ENCODE measurements at places on chromosomes 2 and 18.

GRCh38 chr2:160377204-160377995 lies 116.2 kb downstream of the RBMS1 start:
- DNase-seq: no peak

DNA sequence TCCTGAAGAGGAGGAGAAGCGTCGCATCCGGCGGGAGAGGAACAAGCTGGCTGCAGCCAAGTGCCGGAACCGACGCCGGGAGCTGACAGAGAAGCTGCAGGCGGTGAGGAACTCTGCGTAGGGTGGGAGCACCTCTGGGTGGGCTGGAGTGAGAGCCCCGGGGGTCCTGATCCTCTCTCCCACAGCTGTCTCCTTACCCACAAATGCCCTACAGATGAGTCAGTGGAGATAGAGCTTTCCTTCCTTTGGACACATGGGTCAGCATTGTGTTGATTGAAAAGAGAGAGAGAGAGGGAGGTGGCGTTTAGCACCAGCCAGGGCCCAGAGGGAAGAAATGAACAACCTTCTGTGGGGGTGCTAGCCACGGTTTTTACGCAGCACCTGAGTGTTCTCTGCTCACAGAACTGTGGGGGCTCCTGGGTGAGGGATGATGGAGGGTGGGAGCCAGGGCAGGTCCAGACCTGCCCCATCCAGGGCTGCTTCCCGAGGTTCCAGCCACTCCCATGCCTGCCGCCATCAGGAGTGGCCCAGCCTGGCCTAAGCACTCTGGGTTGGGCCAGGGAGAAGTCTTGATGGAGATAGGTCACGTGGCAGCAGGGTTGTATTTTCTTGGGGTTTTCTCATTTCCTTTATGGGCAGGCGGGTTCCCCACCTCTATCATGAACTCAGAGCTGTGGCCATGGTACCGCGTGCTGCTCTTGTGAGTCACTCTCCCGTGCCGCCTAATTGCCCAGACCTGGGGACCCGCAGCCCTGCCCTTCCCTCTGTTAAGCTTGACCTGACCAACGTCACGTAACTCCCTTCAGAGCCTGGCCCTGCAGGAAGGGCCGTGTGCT lies 16.3 kb downstream of the FOSL2 start:
- DNase-seq: no peak

DNA sequence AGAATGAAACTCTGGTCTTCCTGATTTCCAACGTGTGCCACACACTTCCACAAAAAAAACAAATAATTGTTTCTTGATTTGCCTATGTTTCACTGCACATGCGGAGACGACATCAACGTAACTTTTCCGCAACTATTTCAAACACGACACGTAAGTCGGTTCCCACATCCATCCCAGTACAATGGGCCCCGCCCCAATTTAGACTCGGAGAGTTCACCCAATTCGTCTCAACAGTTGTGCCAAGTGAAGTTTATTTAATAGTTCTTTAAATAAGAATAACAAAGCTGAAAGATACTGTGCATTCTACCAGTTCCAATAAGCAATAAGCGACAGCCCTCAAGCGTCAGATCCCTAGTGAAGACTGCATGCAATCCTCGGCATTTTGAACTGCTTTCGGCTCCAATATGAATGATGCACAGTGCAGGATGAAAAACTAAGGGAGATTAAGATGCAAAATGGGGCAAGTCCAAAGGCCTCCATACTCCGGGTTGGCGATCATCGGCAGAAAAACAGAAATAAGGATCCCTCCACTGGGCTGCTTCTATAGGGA lies 664 bp downstream of the CCT4 start:
- DNase-seq: no peak

GRCh38 chr2:231364961-231365810 lies 30.3 kb upstream of the B3GNT7 start:
- peak; percentile 45 for DNase-seq

DNA sequence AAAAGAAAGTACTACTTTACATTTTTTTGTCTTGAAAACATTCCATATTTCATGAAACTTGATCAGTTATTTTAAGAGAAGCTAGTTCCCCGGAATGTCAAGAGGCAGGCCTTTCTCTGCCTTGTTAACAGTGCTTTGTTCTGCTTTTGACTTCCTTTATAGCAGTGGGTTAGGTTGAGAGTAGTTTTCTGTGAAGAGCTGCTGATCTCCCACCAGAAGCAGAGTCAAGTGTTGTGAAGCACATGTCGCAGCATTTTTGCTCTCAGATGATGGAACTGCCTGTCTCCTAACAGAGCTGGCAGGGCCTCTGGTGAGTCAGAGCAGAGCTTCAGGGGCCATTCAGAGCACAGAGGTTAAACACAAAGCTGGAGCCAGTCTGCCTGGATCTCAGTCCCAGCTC lies 871.8 kb downstream of the SLC4A3 start:
- DNase-seq: no peak

- DNase-seq: no peak
Measured at GRCh38 chr2:233668605-233669260, 3.0 kb upstream of the UGT1A9 start.

GRCh38 chr18:33161131-33161530 lies 279.4 kb downstream of the CCDC178 start:
- no peak for DNase-seq

GRCh38 chr2:141534666-141535362 lies 596.0 kb downstream of the LRP1B start:
- DNase-seq: no peak

- DNase-seq: no peak
Measured at GRCh38 chr18:9516437-9517064, 41.2 kb downstream of the RALBP1 start.

DNA sequence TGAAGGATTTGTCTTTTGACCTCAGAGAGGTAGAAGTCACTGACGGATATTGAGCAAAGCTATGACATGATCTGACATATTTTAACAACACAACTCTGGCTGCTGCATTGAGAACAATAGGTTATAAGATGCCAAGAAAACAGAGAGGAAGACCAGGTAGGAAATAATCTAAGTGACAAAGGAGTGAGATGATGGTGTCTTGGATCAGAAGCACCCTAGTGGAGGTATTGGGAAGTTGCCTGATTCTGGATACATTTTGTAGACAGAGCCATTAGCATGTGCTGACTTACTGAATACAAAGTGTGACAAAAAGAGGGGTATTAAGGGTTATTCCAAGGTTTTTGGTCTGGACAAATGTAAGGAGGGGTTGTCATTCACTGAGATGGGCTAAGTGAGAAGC lies 1438.1 kb downstream of the DPP10 start:
- no peak for DNase-seq

DNA sequence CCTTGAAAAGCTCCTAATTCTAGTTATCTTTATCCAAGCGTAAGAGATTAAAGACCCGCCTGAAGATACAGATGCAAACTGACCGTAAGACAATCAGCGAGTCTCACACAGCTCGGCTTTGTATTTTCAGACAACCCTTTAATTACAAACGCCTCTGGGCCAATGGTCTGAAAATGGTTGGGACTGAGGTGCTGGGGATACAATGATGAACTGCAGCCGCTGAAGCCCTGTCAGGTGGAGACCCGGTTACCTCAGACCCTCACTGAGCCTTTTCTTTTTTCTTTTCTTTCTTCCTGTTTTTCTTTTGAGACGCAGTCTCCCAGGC lies 715 bp upstream of the CFAP36 start:
- no peak for DNase-seq

GRCh38 chr18:79471046-79471445 lies 75.3 kb downstream of the NFATC1 start:
- DNase-seq: no peak

GRCh38 chr2:198695879-198696278 lies 761.9 kb downstream of the SATB2 start:
- DNase-seq: no peak

DNA sequence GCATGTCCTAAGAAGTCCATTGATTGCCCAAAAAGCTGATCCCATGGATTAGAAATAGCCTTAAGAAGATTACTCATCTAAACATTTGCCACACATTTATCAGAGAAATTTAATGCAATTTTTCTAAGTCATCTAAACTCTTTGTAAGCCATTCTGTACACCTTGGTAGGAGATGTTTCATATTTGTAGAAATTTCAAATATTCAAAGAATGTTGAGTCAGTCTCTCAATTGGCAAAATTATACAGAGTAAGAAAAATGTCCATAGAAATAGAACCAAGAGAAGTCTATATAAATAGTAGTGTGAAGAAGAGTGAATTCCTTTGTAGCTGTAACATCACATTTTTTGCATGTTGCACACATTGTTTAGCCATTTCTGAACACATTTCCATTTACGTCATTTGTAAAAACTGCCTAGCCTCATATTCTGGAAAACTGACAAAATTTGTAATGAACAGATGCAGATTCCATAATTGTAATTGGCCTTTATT lies 128.6 kb downstream of the MSTN start:
- DNase-seq: peak; percentile 75

DNA sequence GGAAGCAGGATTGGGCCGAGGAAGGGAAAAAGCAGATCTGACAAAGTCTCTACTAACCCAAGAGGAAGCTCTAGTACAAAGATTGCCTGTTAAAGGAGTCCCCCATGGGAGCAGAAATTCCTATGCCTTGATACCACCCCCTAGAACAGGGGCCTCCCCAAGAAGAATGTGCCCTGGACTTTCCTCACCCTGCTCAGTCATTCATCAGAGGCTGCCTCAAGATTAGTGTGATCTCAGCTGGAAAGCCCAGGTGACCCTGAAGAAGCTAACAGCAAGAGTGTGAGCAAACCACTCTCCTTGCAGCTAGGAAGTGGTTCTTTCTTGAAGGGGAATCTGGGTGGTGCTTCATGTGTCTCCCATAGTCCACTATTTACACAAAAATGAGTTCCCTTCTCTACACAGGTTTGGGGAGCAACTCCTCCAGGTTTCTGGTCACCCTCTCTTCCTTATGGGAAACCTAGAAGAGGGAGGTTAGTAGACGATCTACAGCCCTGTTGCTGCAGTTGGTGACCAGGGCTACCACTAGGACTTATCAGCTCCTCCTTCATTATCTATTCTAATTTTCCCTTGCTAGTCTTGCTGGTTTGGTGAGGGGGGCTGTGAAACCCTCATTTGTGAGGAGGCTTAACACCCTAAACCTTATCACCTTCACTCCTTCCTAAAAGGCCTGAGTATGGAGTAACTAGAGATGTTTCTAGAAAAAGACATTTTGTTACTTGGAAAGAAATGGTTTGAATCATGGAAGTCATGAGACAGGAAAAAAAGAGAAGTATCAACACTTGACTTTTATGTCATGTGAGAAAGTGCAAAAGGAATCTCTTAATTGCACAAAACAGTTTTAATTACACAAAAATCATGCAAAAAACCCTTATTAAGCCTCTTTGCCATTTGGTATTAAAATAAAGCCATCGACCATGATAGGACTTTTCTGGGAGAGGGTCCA lies 2.9 kb upstream of the WDR7 start:
- no peak for DNase-seq

DNA sequence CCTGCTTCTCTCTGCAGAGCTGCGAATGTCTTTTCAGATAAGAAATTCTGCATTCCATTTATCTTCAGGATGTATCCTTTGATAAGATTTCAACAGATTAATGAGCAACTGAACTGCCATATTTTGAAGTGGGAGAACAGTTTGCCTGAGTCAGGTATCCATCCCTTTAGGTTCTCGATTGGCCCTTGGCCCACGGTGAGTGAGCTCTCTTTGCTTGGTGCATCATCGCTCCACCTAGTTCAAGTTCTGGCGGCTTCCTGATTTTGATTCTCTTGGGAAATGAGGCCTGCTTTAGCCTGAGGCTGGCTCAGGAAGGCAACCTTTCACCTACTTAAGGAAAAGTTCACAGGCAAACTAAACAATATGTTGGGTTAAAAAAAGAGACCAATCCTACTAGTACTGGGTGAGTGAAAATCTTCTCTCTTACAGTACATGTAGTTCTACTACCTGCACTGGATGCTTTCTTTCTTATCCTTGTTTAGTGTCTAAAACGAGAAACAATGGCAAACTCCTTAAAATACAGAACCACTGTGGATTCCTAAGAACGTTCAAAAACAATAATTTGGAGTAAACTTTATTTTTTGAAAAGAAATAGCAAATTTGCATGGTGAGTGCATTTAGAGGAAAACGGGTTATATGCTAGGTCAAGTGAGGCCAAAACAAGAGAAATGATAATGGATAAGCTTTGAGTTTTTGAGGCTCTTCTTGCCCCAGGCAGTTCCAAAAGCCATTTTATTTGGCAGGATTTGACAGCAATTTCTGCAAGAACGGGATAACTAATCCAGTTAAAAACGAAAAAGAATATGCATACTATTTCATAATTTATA lies 837 bp upstream of the ACSL3 start:
- DNase-seq: no peak

DNA sequence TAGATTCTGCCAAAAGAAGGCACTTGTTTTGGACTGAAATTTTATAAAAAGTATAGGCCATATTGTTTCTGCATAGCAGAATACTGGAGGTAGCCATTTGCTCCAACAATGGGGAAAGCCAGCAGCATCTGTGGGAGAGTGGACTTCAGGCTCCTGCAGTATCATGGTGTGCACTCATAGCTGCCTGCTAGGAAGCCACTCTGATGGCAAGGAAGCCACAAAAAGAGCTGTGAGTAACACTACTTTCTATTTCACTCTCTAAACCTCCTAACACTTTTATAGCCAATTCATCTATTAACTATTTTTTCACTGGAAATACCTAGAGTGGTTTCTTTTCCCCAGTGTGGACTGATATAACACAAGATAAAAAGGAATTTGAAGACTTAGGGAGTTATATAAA lies 144.4 kb upstream of the KCNJ3 start:
- DNase-seq: no peak

DNA sequence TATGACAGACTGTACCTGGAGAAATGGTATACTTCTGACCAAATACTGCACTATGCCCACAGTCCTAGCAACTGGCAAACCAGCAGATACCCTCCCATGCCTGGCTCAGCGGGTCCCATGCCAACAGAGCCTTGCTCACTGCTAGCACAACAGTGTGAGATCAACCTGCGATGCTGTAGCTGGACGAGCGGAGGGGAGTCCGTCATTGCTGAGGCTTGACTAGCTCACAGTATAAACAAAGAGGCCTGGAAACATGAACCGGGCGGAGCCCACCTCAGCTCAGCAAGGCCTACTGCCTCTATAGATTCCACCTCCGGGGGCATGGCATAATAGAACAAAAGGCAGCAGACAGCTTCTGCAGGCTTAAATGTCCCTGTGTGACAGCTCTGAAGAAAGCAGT lies 93.2 kb upstream of the CAB39 start:
- no peak for DNase-seq

DNA sequence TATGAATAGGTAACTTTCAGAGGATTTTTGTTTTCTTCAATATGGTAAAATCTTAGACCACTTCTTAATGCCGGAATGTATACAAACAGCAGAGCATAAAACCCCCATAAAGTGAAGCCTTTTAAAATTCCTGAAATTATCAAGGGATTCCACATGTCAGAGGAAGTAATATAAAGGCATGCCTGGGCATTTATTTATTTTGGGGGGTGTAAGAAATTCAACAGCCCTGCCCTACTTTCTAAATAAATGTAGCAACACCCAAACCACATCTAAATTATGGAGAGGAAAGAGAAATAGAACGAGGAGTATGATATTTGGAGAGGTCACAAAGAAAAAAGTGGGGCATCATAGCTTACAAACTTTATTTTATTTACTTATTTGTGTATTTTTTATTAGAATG lies 9.9 kb downstream of the CHST9 start:
- no peak for DNase-seq

DNA sequence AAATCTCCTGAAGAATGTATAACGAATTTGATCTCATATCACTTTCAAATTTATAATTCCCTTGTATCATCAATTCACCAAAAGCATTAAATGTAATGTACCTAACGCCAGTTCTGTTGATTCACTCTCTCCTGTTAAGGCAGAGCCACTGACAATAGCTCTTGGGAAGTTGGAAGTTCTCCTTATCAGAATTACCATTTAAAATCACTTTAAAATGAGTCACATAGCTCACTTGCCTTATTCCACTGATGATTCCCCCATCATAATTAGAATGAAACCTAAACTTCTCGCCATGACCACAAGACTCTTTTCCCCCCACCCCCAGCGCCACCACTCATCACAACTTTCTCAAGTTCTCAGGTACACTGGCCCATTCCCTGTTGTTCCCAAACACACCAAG lies 117.1 kb downstream of the PID1 start:
- DNase-seq: no peak
